ENCODE measurements at places on chromosomes 6 and 20.

GRCh38 chr6:130981409-130981808, 81.6 kb downstream of the EPB41L2 start:
- no peak for DNase-seq

DNA sequence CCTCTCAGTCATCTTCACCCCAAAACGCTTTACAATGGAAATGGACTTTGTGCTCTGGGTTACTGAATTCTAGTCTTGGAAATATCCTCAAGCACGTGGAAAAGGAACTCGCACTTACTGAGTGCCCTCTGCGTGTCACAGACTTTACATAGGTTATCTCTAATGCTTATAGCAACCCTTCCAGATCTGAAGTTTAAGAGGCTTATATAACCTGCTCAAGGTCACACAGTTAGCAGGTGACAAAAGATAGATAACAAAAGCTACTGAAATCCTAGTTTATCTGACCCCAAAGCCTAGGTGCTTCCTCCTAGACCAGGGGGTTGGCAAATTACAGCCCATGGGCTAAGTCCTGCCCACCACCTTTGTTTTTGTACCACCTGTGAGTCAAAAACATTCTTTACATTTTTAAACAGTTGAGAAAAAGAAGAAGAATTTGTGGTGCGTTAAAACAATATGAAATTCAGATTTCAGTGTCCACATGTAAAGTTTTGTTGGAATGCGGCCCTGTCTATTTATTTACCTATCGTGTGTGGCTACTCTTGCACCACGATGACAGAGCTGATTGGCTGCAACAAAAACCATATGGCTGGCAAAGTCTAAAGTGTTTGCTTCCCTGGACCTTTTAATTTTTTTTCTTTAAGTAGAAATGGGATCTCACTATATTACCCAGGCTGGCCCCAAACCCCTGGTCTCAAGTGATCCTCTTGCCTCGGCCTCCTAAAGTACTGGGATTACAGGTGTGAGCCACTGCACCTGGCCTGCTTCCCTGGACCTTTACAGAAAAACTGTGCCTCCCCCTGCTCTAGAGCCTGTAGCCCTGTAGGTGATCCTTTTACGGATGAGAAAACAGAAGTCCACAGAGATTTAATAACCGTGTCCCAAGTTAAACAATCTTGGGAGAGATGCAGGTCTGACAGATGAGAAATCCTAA, 110.2 kb upstream of the RREB1 start:
- no peak for DNase-seq

DNA sequence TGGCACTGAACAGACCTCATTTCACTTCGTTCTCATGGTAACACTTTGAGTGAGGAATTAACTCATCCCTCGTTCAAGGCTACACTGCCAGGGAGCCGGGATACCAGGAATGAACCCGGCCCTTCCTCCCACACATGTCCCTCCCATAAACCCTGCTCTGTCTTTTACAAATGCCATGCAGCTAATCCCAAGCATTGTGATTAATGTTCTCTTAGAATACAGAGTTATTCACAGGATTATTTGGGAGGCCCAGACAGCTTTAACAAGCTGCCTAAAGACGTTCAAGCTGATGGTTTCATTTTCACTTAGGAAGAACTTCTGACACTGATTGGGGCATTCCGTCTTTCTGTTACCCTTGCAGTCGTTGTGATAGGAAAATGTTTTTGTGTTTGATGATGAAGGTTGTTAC, 42.5 kb upstream of the CD83 start:
- no peak for DNase-seq

DNA sequence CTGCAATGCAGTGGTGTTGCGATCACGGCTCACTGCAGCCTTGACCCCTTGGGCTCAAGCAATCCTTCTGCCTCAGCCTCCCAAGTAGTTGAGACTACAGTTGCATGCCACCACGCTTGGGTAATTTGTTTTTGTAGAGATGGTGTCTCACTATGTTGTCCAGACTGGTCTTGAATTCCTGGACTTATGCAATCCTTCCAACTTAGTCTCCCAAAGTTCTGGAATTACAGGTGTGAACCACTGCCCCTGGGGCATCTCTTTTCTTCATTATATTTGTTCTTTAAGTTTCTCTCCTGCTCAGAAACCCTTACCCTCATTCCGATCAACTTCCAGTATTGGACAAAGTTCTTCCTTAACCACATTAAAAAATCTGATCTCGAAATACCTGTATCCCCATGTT, 44.7 kb upstream of the DEK start:
- DNase-seq = no peak

GRCh38 chr20:57548177-57549058, 12.5 kb upstream of the PCK1 start:
- DNase-seq = no peak

- no peak for DNase-seq
Observed at GRCh38 chr20:38602185-38602581, 574 bp downstream of the ARHGAP40 start.

GRCh38 chr6:10578723-10579122, 57.6 kb downstream of the GCNT2 start:
- DNase-seq = no peak

- DNase-seq = no peak
Observed at GRCh38 chr6:28725890-28726348, 197.9 kb downstream of the TRIM27 start.

DNA sequence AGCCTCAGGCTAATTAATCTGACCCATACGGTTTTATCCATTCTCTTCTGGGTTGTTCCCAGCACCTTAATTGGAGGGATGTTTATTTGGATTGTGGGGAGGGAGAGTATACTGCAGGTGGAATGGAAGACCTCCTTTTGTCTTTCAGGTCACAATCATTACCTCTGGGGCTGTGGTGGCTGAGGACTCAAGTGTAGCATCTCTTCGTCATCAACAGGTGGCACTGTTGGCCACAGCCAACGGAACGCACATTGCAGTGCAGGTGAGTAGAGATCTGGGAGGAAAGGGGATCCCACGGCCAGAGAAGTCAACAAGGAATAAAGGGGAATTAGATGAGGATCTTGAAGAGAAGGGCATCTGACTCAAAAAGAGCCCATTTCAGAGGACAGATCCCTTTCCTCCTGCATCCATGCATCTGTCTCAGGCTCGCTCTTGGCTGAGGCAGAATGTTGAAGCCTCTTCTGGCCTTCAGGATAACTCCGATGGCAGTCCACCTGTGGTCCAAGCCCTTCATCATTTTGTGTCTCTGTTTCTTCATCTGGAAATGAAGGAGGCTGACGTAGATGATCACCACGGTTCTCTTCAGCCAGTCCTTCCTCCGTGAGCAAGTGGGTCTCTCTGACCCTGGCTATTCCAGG, 3.2 kb upstream of the DEF6 start:
- DNase-seq = no peak

GRCh38 chr20:21640556-21640955, 64.9 kb upstream of the PAX1 start:
- no peak for DNase-seq

DNA sequence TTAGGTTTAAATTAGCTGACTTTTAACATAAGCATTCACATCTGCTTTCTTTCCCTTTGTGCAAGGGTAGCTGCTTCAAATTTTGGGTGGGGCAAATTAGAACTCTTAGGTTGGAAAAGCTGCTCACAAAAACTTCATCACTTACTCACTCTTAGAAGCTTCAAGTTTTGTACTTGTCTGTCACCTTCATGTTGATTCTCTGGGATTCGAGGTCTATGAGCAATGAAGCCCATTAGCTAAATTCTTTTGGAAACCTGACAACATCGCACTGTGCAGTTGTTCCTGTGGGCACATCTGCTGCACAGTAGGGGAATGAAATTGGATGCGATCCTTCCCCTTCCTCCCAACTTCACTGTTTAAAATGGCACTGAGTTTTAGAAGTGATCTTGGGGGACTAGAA, 156.1 kb downstream of the UBE3D start:
- no peak for DNase-seq

DNA sequence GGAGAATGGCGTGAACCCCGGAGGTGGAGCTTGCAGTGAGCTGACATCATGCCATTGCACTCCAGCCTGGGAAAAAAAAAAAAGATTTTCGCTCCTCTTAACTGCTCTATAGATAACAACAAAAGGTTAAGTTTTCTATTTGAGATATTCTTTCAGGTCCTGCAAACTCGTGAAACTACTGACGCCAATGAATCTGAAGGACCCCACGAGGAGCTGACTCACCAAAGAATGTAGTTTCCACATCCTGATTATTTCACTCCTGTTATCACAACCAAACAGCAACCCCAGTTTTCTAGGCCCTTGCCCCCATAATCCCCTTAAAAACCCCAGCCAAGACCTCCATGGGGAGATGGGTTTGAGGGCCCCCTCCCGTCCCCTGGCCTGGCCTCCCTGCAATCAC, 58.7 kb downstream of the OTOR start:
- DNase-seq = no peak

DNA sequence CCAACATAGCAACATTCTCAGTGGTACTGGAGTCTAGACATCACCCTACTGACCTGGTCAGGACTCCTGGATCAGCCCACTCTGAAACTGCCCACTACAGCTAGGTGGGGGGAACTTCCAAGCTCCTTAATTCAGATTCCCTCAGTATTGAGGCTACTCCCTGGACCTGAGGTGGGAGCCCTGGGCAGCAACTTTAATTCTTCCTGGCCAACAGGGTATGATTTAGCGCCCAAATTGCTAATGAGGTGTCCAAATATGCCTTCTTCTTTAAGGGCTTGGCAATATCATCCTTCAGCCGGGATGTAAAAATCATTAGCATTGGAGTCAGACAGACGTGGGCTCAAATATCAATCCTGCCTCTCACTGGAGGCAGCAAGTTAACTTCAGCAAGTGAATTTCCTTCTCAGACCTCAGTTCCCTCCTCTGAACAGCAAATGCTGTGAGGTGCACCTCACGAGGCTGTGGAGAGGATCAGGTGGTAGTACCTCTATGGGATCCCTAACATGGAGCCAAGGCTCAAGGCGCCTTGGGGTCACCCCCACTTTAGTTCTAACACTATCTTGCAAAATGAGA, 27.6 kb downstream of the NEDD9 start:
- no peak for DNase-seq

DNA sequence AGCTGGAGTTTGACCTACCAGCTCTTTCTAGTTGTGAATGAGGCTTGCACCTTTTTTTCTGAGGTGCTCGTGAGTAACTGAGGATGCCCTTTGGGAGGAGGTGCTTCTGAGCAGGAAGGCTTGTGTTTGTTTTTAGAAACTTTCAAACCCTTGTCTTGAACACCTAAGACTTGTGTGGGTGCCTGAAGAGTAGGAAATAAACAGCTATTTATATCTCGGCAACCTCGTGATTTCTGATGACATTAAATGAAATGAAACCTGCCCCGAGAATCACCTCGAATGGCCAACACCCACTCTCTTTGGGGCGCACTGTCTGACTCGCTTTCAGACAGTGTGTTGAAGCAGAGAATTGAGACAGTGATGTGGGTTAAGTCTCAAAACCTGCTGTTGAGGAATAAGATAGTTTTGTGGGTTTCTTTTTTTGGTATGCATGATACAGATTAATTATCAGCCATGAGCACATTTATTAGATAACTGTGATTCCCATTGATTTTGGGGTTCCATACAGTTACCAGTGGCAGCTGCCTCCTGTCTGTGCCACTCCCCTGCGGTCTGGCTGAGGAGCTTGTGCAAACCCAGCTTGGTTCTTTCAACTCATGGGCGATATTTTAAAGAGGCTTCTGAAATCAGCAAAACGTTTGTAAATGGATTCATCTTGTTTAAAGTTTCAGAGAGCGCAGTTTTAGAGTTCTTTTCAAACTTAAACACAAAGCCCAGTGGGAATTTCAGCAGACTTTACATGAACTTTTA, 8.4 kb downstream of the IRF4 start:
- no peak for DNase-seq

DNA sequence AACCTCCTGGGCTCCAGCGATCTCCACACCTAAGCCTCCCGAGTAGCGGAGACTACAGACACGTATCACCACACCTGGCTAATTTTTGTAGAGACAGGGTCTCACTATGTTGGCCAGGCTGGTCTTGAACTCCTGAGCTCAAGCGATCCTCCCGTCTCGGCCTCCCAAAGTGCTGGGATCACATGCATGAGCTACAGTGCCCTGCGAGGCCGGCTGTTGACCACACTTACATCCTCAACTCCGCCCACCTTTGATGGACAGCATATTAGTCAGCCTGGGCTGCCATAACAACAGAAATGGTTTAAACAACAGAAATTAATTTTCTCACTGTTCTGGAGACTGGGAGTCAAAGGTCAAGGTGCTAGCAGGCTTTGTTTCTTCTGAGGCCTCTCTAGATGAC, 107.7 kb downstream of the JPH2 start:
- no peak for DNase-seq

GRCh38 chr6:1481286-1481685, 91.9 kb downstream of the FOXF2 start:
- DNase-seq = no peak

DNA sequence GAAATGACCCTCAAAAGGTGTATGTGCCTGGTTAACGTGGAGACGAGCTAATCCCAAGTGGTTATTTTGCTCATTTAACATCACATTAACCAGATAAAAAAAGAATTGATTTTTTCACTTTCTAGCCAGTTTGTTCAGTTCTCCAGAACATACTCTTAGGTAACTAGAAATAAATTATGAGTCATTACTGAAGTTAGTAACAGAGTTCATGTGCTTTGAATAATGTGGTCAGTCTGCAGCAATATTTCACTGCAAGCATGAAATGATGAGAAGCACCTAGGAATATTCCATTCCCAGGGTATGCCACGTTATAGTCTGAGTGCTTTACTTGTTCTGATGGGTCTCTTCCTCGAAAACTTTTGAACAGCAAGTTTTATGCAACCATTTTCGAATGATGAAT, 138.3 kb upstream of the INSM1 start:
- no peak for DNase-seq

- no peak for DNase-seq
Observed at GRCh38 chr6:3296078-3296477, 37.3 kb downstream of the PSMG4 start.

GRCh38 chr6:135047336-135047735, 7.3 kb downstream of the HBS1L start:
- DNase-seq = no peak

- DNase-seq = no peak
Observed at GRCh38 chr6:155064303-155064702, 69.2 kb downstream of the TIAM2 start.

GRCh38 chr20:12394786-12395185, 477.1 kb downstream of the BTBD3 start:
- no peak for DNase-seq

DNA sequence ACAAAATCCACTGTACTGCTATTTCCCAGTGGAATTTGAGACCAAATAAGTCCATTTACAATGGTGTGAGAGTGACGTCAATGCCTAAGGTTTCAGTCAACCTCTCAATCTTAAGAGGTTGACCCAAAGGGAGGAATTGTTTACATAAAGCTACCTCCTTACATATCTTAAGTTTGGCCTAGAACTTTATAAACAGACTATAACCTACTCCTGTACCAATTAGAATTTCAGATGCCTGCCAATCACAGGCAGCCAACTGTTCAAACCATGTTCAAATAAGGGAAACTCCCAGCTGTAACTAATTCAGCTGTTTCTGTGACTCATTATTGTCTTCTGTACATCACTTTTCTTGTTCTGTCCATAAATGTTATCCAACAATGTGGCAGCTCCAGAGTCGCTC, 14.5 kb downstream of the LGSN start:
- DNase-seq = peak; percentile 22

GRCh38 chr6:73519926-73520687, 725 bp downstream of the EEF1A1 start:
- peak; percentile 67 for DNase-seq

GRCh38 chr20:41664584-41664983, 46.4 kb upstream of the CHD6 start:
- no peak for DNase-seq

GRCh38 chr6:154307696-154308425, 48.7 kb downstream of the IPCEF1 start:
- no peak for DNase-seq
